NCI-H524 (cell line): ENCODE measurements at places on chromosomes 1 and 21.

GRCh38 chr1:186819126-186819525, 9.6 kb upstream of the PLA2G4A start:
- DNase-seq = no peak

DNA sequence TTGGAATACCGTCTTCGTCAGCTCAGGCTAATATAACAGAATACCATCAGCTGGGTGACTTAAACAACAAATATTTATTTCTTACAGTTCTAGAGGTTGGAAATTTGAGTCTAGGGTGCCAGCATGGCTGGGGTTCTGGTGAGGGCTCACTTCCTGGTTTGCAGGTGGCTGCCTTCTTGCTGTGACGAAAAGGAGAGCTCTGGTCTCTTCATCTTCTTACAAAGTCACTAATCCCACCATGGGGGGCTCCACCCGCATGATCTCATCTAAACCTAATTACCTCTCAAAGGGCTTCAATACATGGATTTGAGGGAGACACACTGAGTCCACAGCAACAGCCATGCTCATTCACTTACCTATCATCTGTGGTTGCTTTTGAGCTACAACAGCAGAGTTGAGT, 78.3 kb downstream of the PSMG1 start:
- no peak for DNase-seq

DNA sequence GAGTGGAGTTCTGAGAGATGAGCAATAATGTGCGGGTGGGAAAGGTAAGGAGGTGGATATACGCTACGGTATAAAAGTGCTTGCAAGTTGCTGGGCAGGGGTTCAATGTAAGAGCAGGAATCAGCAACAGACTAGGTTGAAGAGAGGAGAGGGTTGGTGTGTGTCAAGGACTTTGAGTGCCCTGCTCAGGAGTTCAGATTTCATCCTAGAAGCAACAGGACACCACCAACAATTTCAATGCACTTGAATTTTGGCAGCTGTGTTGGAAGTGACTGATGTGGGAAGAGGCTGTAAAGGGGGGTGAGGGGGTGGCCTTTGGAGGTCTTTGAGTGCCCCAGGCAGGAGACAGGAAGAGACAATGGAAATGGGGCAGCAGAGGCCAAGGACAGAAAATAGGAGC, 57.3 kb downstream of the RHOU start:
- peak; percentile 85 for DNase-seq

GRCh38 chr1:158999316-159000069, 10.2 kb upstream of the IFI16 start:
- DNase-seq = no peak

GRCh38 chr1:76018045-76018444, 56.5 kb upstream of the ST6GALNAC3 start:
- DNase-seq = no peak

DNA sequence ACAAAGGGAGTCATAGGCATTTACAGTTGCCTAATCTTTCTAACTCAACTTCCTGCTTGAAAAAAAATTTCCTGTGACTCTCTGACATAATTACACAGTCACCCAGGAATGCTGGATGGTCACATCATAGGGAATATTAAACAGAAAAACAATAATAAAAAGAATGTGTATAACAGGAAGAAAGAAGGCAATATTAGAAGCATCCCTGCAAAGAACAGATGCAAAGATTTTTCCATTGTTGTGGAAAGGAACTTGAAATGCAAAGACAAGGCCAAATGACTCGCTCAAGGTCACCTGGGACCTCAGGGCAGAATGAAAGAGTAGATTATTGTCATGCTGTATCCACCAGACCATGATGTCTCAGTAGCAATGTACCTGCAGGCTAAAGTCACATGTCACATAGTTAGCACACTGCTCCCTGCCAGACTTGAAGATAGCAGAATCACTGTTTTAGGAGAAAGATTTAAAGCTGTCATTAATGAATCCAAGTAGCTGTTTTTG, 184.3 kb downstream of the CYYR1 start:
- DNase-seq = no peak

DNA sequence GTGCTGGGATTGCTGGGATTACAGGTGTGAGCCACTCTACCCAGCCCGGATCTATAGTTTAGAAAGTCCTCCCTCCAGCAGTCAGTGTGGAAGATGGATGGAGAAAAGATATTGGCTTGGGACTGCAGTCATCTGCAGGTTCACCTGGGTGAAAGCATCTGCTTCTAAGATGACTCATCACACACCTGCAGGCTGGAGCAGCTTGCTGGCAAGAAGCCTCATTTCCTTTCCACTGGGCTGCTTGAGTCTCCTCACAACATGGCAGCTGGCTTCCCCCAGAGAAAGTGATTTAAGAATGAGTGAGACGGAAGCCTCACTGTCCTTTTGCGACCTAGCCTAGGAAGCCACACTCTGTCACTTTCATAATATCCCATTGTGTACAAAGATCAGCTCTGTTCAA, 50.0 kb downstream of the FOXO6 start:
- DNase-seq = no peak

DNA sequence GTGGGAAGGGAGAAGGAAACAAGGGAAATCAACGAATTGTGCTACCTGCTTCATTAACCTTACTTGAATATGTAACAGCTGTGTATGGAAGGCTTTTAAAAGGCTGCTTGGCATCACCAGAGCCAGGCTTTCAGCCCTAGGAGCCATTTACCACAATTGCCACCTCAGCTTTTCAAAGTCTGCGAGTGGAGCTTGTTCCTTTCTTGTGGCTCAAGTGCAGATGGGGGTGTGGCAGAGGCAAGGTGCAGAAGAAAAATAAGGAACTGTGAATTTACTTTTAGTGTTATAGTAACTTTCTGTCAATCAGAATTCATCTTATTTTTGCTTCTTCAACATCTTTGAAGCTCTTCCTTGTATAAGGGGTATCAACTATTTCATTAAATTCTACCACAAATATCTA, 17.6 kb downstream of the CLCA2 start:
- no peak for DNase-seq

GRCh38 chr1:16630661-16631247, 17.4 kb upstream of the NBPF1 start:
- no peak for DNase-seq

DNA sequence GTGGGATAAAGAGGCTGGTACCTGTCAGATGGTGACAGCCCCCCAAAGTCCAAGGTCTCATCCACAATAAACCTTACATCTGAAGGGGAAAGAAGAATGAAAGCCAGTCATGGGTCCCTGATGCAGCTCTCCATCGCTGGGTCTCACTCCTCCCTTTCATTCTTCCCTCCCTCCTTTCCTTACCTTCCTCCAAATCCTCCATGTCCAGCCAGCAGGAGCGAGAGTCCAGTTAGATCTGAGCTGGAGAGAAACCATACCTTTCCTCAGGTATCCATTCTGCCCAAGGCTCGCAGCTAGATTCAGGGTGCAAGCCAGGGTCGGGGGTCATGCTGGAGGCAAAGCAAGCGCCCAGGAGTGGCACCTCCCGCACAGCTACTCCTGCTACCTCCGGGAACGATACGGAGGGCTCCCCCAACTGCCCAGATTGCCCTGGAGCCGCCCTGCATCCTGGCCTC, 421 bp downstream of the PSRC1 start:
- DNase-seq = no peak

- no peak for DNase-seq
Observed at GRCh38 chr1:168285971-168286927, 5.6 kb downstream of the TBX19 start.

- no peak for DNase-seq
Observed at GRCh38 chr21:27326301-27326700, 359.4 kb upstream of the ADAMTS5 start.

DNA sequence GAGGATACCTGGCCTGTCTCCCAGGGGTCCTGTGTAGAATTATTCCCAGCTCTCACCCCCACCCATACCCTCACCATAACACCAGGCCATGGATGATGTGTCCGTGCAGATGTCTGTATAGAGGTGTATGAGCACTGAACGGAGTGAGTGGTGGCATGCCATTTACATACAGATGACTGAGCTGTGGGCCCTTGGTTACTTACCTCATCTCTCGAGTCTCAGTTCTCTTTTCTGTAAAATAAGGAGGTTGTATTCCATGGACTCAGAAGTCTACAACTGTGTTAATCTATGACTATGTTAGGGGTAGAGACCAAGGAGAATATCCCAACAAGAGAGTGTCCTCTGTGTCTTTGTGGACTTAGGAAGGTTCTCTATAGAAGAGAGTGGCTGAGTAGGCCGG, 65.6 kb upstream of the CD1D start:
- no peak for DNase-seq

DNA sequence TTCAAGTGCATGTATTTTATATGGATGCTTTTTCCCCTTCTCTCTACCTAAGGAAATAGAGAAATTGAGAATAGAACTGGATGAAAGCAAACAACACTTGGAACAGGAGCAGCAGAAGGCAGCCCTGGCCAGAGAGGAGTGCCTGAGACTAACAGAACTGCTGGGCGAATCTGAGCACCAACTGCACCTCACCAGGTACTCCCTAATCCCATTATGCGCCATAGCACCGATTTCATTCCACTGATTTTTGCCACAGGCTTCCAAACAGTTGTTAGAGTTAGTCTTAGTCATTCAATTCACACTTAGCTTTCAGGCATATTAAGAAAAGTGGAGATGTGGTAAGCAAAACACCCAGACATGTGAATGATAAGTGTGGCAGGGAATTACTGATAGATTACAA, 122.8 kb downstream of the SDCCAG8 start:
- peak; percentile 88 for DNase-seq

DNA sequence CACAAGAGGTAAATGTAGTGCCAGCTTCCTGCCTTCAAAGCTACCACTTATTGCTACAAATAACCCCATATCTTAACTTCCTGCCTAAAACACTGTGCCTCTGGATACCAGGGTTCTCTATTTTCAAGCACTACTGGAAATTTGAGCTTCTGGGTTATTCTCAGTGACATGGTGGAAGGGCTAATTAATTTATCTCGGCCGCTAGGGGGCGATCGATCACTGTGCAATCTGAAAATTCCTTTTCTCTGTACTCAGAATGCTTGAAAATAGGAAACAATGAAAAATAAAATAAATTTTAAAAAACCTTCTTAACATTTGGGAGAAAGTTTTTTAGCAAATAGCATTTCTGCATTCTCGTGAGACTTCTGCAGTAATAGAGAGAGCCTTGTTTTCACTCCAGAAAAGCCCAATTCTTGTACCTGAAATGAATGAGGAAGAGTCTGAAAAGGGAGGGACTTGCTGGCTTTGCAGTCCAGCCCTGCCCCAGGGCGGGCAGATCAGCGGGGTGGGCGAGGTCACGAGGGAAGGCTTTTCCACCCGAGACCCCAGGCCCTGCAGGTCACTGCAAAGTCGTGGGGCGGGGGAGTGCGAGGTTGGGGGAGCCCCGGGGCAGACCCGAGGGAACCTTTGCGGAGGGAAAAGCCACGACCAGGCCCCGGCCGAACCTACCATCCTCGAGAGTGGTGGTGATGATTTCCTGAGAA, 276.7 kb downstream of the PCP4 start:
- DNase-seq = peak; percentile 54

DNA sequence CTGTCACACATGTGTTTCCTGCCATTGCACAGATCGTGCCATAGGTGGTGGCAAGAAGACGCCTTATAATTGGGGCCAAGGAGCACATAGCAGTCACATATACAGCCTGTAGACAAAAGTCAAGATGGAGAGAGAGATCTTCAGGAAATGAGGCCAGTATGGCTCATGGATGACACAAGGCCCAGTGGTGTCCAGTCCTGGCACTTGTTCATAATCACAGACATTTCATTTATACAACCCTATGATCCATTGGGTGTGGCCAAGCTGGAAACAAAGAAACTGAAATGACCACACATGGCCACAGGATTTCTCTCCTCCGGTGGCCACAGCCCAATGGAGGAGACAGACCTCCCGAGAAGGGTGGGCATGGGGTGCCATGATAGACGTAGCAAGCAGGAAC, 78.5 kb upstream of the KAZN start:
- DNase-seq = no peak

DNA sequence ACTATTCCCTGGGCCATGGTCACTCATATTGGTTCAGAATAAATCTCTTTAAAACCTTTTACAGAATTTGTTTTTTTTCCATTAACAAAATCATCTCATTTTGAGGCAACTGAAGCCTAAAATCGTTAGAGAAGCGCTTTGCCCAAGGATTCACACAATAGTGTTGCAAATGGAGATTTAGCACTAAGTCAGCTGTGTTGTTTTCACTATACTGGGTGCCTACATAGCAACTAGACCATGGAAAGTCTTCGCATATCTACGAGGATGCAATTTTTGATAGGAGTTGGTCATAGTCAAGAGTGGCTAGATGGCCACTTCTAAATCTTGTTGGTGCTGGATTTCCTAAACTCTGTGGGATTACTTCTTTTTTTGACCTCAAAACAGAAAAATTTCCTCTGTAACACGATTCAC, 530 bp upstream of the TIPRL start:
- no peak for DNase-seq

- peak; percentile 97 for DNase-seq
Observed at GRCh38 chr1:226706684-226707083, 32.4 kb downstream of the ITPKB start.

DNA sequence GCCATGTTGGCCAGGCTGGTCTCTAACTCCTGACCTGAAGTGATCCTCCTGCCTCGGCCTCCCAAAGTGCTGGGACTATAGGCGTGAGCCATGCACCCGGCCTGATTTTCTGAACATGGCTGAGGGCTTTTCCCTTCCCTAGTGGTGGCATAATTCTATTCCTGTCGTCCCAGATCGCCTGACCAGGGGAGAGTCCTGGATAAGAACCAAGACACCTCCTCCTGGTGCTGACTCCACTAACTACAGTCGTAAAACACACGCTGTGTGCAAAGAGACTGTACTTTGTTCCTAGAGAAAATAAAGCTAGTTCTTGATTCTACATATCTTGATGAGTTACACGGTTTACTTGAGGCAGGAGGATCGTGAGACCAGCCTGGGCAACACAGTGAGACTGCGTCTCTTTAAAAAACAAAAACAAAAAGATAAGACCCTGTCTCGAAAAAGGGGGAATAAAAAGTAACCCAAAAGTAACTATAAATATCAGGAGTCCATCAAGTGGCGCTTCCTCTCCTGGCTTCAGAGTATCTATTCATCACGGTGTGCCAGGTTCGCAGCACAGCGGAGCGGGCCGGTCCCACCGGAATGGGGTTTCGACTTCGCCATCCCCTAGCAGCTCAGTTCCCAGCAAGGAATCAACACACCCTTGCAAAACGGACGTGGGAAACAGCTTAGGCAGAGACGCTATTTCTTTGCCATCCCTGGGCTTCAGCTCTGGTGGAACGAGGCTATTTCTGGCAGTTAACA, 973 bp downstream of the SDF4 start:
- no peak for DNase-seq

- no peak for DNase-seq
Observed at GRCh38 chr1:203703586-203703985, 61.4 kb upstream of the LAX1 start.

GRCh38 chr1:172393354-172393753, 27.1 kb upstream of the C1orf105 start:
- DNase-seq = no peak

GRCh38 chr1:177864538-177865305, 105.1 kb downstream of the SEC16B start:
- no peak for DNase-seq
